ENCODE measurements at places on chromosomes 3 and 15.

- H3K27ac ChIP-seq, result no peak overlapping the region
- no peaks in the 10 kb centered on the region for H3K4me1 ChIP-seq
- H3K36me3 ChIP-seq, result no peaks in the 10 kb centered on the region
- DNase-seq, result no peak
Observed at GRCh38 chr3:7682822-7683229, 818.8 kb upstream of the LMCD1 start.

DNA sequence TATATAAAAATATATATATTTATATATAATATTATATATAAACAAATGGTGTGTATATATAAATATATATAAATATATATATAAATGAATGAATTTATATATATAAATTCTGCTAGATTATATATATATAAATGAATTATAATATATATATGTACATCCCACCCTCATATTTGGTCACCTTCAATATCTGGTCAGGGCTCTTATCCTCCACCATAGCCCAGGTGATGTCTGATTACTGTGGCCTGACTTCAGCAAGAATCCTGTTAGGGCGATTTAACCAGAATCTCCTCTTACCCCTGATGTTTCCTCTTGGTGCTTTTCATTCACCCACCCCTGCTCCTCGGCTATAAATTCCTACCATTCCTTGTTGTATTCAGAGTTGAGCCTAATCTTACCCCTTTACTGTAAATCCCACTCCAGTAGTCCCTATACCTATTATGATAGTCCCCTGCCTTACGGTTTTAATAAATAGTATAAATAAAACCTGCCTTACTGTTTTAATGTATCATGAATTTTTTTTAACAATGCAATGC, 439.6 kb downstream of the PLOD2 start:
- no peak overlapping the region for H3K27ac ChIP-seq
- no peak for DNase-seq
- no peak overlapping the region for H3K4me3 ChIP-seq
- no peaks in the 10 kb centered on the region for H3K27me3 ChIP-seq

GRCh38 chr3:82587174-82587573, 825.7 kb upstream of the GBE1 start:
- DNase-seq, result no peak
- H3K27me3 ChIP-seq, result no peaks in the 10 kb centered on the region
- H3K4me3 ChIP-seq, result no peak overlapping the region
- H3K27ac ChIP-seq, result no peak overlapping the region

- H3K36me3 ChIP-seq, result no peaks in the 10 kb centered on the region
- no peak overlapping the region for H3K4me3 ChIP-seq
- peaks cover 8% of the 10 kb centered on the region for H3K4me1 ChIP-seq
- H3K27ac ChIP-seq, result no peak overlapping the region
- no peaks in the 10 kb centered on the region for H3K27me3 ChIP-seq
Observed at GRCh38 chr3:143506190-143506589, 342.1 kb downstream of the SLC9A9 start.

DNA sequence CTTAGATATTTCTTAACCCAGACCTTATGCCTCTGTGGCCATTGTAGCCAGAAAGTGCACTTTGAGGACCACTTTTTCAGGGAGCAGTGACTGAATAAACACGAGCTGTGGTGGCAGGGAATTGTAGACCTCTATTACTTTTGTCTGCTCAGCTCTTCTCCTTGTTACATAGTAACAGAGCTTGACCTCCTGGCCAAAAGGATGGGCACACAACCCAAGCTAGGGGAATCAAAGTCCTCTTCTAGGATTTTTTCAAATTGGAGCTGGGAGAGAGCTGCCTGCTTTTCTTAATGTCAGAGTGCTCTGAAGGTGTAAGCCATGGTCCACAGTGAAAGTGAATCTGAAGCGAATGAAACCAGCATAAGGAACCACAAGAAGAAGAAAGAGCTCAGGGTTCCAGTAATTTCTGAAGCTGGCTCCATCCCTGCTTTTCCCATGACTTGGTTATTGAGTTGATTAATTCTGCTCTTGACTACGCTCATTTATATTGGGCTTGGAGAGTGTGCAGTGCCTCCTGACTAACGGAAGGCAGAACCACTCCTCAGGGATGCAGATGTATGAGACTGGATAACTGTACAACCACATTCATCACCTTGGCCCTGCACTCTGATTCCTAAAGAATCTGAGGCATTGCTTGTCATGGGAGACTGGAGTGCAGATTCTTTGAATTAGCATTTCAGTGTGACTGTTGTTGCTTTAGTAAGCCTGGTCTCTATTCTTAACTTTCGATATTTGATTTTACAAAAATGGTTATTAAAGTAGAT, 60.9 kb downstream of the TLNRD1 start:
- no peak overlapping the region for H3K4me3 ChIP-seq
- no peaks in the 10 kb centered on the region for H3K27me3 ChIP-seq
- H3K36me3 ChIP-seq, result no peaks in the 10 kb centered on the region
- H3K27ac ChIP-seq, result no peak overlapping the region
- DNase-seq, result no peak
- peaks cover 9% of the 10 kb centered on the region for H3K4me1 ChIP-seq

- no peak overlapping the region for H3K27ac ChIP-seq
- peaks cover 7% of the 10 kb centered on the region for H3K36me3 ChIP-seq
- H3K4me1 ChIP-seq, result peaks cover 31% of the 10 kb centered on the region
- no peaks in the 10 kb centered on the region for H3K27me3 ChIP-seq
- DNase-seq, result peak; percentile 87
- peak overlapping the region; percentile 68 for H3K4me3 ChIP-seq
Observed at GRCh38 chr15:64905119-64905831, 6.4 kb upstream of the ANKDD1A start.

GRCh38 chr3:189805375-189806067, 174.3 kb downstream of the TP63 start:
- H3K36me3 ChIP-seq, result no peaks in the 10 kb centered on the region
- DNase-seq, result no peak
- H3K27ac ChIP-seq, result no peak overlapping the region

DNA sequence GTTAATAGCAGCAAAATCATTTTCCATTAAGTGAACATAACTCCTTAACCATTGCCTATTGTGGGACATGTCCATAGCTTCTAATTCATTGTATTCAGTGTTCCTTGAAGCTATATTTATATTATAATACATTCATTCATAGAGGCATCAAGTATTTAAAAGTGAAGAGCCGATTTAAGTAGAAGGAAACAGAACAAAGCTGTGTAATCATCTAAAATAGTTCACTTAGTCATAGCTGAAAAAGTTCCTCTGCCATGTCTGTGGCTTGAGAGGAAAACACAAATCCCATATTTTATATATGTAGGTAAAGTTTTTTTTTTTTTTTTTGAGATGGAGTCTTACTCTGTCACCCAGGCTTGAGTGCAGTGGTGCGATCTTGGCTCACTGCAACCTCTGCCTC, 54.5 kb downstream of the TMEM108 start:
- H3K27me3 ChIP-seq, result peaks cover 2% of the 10 kb centered on the region
- H3K36me3 ChIP-seq, result no peaks in the 10 kb centered on the region
- no peaks in the 10 kb centered on the region for H3K4me1 ChIP-seq

DNA sequence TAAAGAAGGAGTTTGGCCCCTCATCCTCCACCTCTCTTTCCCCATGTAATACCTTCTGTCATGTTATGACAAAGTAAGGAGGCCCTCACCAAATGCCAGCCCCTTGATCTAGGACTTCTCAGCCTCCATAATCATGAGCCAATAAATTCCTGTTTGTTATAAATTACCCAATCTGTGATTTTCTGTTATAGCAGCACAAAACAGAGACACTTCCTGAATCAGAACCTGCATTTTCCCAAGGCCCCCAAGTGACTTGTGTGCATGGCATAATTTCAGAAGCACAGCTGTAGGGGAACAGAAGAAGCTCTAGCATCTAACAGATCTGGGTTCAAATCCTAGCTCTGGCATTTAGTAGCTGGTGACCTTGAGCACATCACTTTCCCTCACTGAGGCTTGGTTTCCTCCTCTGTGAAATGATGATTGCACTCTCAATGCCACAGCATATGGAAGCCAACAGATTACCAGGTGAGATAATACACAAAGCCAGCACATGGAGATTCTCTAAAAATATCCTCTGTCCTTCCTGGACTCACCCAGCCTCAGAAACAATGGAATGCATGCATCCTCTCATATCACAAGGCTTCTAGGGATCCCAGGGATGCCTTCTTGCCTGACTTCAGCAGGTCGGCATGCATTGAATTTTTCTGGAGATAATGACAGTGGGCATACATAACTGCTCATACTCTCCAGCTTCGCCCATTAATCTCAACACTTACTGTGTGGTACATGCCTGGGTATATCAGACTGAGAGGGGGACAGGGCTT, 26.3 kb downstream of the TLNRD1 start:
- DNase-seq, result no peak
- H3K36me3 ChIP-seq, result peaks cover 8% of the 10 kb centered on the region
- peaks cover 49% of the 10 kb centered on the region for H3K4me1 ChIP-seq
- H3K27ac ChIP-seq, result no peak overlapping the region

DNA sequence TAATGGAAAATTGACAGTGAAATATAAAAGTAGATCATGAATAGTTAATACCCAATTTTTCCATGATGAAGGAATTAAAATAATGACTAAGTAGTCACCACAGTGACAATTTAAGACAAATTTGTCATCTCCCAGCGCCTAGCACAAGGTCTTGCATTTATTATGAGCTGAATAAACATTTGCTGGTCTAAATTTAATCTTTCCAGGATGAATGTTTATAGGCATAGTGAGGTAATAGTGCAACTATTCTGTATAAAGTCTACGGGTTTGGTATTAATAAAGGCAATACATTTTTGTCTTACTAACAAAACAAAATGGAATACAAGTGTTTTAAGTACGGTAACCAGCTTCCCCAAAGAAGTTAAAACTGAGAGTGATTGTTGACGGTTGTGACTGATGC, 209.3 kb downstream of the CD47 start:
- H3K27ac ChIP-seq, result no peak overlapping the region
- H3K4me3 ChIP-seq, result no peak overlapping the region
- no peaks in the 10 kb centered on the region for H3K27me3 ChIP-seq
- no peak for DNase-seq
- no peaks in the 10 kb centered on the region for H3K36me3 ChIP-seq
- H3K4me1 ChIP-seq, result peaks cover 13% of the 10 kb centered on the region
